ENCODE measurements at places on chromosomes 5 and 9.

GRCh38 chr5:1819458-1819857 is 18.3 kb downstream of the NDUFS6 start:
- no peak for DNase-seq

DNA sequence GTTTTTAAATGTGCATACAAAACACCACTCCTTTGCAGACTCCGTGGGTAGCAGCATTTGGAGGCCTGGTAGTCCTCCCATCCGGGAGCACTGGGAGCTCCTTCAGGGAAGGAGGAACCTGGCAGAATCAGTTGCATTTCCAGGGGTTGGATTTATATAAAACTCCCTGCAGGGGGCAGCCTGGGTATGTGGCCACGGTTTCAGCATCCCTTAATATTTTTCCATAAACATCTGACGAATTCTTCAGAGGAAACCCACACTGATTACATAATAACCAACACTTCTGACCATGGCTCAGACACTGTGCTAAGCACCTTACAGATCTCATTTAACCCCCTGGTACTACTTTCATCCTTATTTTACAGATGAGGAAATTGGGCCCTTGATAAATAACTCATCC is 6.1 kb upstream of the AFAP1L1 start:
- peak; percentile 32 for DNase-seq

DNA sequence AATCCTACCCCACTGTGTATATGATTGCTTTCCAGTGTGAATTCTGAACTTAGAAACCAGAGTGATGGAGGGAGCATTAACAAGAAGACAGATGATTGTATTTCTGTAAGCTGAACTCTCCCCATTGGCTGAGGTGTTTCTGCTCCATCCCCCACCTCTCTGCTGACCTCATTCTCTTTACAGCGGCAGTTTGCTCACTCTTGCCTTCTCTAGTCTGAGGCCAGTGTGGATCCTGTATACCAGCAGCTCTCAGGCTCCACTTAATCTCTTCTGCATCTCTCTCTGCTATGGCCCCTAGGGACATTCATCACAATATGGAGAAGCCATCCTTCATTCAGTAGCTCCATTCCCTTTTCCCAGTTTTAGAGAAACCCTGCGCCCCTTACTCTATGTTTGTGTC is 358.8 kb downstream of the MAN2A1 start:
- no peak for DNase-seq

- DNase-seq = no peak
Measured at GRCh38 chr5:83721953-83722901, 1.6 kb upstream of the HAPLN1 start.

GRCh38 chr9:111151537-111151936 is 113.3 kb upstream of the LPAR1 start:
- DNase-seq = no peak

GRCh38 chr5:133347039-133347438 is 265.3 kb downstream of the FSTL4 start:
- no peak for DNase-seq

DNA sequence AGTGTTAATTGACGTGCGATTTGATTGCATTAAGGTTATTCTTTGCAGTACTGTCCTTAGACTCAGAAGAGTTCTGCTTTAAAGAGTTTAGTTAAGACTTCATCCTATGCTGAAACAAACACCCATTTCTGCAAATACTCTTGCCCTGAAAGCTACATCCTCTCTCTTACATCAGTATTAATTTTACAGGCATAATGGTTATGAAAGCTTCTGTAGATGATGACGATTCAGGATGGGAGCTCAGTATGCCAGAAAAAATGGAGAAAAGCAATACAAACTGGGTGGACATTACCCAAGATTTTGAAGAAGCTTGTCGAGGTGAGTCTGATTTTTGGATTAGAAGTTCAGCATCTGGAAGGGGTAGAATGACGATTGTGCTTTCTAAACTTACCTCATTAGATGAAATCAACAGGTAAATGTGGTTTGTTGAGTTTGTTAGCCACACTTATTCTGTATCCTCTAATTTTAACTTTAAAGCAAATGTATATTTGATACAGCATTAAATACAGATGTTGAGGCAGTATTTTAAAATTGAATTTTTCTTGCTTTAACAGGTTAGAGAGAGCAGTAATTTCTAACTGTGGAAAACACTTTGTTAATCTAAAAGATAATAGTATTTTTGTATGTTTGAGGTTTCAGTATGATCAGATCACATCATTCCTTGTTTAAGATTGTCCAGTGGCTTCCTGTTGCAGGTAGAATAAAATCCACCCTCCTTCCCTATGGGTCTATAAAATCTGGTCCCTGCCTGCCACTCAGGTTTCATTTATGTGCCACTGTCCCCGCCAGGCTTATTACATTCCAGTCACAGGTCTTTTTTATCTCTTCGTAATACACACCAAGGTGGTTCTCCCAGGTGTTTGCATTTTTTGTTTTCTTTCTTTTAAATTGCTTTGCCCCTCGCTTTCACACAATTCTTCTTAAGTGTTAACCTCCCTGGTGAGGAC is 1.3 kb downstream of the NAA35 start:
- DNase-seq = no peak

DNA sequence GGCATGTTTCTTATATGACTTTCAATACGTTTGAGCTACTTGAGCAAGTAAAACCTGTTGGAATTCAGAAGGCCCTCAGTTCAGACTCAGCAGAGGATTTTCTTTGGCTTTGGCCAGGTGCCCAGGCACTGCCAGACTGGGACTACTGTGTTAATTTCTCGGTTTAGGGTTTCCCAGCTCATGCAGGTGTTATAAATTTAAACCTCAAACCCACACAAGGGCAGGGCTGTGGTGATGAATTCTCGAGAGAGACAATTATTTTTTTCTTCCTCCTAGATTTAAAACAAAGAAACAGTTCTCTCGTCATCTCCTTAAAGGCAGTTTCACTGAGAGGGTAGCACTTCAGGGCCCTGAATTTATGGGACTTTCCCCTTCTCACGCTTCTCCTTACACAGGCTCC is 406.0 kb upstream of the PIK3R1 start:
- no peak for DNase-seq

DNA sequence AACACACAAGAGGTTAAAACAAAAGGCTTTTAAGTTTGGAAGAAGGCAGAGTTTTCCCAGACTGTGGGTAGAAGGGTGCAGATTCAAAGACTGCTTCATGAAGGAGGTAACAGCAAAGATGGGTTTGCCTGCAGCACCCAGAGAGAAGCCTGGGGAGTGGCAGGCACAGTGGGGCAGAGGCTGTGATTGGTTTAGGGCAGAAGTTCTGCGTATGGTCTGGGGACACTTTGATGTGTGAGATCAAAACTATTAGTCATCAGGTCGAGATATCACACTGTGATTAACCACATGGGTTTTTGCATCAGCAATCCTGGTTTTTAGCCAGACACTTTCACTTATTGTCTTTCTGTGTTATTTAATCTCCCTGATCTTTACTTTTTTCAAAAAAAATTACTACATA is 188.8 kb upstream of the GLRA1 start:
- DNase-seq = no peak

- peak; percentile 78 for DNase-seq
Measured at GRCh38 chr5:159510282-159510681, 180.0 kb upstream of the IL12B start.

- no peak for DNase-seq
Measured at GRCh38 chr9:12889402-12890106, 114.7 kb downstream of the LURAP1L start.

- no peak for DNase-seq
Measured at GRCh38 chr5:167242701-167243100, 1048.7 kb upstream of the WWC1 start.

GRCh38 chr5:179311091-179311470 is 34.2 kb downstream of the ADAMTS2 start:
- DNase-seq = no peak

DNA sequence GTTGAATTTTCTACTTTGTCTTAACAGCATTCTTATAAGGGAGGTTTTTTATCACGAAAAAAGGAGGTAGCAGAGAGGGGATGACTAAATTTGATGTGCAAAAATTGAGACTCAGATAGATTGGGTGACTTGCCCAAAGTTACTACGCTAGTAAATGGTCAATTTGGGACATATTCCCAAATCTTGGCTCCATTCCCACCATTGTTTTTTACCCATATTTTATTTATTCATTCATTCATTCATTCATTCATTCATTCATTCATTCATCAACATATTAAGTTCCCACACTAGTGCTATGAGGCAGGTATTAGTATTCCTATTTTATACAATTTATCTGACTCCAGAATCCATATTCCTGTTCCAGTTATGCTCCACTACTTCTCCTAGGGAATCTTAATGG is 85.6 kb downstream of the HACD4 start:
- no peak for DNase-seq
